ENCODE measurements at places on chromosomes 2 and 18. TPM values are rescaled to one million over a fixed set of nuclear protein-coding genes. Genes with fewer than 3 reads are reported as not detected.

DNA sequence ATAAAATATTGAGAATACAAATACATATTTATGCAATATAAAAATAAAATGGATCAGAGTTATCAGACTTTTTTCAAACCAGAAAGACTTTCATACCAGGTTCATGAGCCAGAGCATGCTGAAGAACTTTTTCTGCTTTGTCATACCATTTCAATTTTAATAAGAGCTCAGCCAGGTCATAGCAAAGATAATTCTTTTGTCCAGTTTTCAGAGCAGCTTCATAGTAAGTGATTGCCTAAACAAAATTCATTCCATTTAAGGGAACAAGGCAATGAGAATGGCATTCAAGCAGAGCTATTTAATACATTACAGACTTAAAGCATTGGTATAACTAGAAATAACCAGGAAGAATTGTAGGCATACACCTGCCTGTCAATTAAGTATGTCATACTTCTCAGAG, 42.3 kb downstream of the TTC21B start:
- no peak overlapping the region for H3K27ac ChIP-seq
- H3K36me3 ChIP-seq: peaks cover 27% of the 10 kb centered on the region
- no peak overlapping the region for H3K4me3 ChIP-seq
- no peaks in the 10 kb centered on the region for H3K27me3 ChIP-seq

- no peaks in the 10 kb centered on the region for H3K4me1 ChIP-seq
- H3K27me3 ChIP-seq: no peaks in the 10 kb centered on the region
- DNase-seq: no peak
- H3K36me3 ChIP-seq: no peaks in the 10 kb centered on the region
- H3K27ac ChIP-seq: no peak overlapping the region
Observed at GRCh38 chr18:41073372-41073954, 881.6 kb upstream of the PIK3C3 start.

DNA sequence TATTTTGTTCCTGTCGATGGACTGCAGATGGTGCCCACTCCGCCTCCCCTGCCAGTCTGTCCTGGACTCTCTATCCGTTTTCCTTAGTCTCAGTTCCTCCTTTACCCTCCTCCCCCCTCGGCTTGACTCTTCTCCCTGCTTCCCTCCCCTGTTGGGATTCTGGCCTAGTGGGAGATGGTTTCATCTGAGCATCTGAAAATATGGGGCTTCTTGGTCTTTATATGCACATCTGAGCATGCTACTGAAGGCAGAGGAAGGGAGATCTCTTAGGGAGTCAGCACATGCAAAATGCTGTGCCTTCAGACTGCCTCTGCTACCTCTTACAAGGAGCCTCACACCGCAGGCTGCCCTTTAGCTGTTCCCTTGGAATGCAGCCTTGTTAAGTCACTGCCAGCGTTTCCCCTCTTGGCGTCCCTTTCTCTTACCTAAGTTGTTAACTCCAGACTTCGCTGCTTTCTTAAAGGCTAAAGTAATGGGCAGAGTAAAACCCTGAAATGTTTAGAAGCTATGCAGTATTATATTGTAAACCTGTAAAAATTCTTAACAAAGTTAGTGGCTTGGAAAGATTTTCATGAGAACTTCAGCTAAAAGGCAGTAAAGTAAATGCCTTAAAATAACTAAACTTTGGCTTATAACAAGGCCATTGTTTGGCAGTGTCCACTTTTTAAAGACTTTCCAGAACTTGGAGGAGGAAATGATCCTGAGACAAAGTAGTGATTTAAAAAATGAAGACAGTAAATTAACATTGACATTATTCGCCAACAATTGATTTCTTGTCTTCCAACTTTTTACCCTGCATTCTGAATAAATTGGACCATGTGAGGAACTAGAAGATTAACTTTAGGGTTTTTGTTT, 49.8 kb downstream of the LDLRAD4 start:
- no peak for DNase-seq
- H3K36me3 ChIP-seq: peaks cover 3% of the 10 kb centered on the region
- peak overlapping the region; percentile 85 for H3K27ac ChIP-seq
- no peaks in the 10 kb centered on the region for H3K27me3 ChIP-seq

DNA sequence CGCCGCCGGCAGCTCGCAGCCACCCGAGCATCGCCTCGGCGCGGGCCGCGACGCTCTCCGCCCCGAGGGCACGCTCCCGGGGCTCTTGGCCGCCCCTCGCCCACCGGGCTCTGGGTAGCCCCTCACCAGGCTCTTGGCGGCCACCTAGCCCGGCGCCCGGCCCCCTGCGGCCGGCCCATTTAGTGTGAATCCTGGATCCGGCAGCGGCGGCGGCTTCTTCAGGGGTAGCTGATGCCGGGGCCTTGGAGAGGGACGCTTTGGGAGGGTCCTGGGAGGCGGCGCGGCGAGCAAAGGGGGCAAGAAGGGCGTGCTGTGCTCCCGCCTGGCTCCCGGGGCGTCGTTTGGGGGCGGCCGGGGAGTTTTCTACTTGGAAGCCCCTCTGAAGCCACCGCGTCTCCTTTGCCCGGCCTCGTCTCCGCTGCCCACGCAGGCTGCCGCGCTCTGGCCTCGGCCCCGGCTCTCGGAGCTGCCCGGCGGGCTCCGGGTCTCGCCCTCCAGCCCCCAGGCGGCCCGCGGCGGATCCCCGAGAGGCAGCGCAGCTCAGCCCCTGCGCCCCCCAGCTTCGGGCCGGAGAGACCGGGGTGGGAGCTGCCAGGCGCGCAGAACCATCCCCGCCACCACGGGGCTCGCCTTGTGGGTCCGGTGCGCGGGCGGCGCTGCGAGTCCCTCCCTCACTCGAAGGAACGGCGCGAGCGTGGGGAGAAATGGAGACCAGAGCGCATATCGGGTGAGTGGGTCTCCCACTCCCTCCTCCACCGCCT, 509 bp downstream of the PIEZO2 start:
- no peak overlapping the region for H3K27ac ChIP-seq
- DNase-seq: no peak
- H3K36me3 ChIP-seq: no peaks in the 10 kb centered on the region
- peaks cover 34% of the 10 kb centered on the region for H3K27me3 ChIP-seq
- peaks cover 5% of the 10 kb centered on the region for H3K4me1 ChIP-seq

- DNase-seq: peak; percentile 36
- H3K27me3 ChIP-seq: no peaks in the 10 kb centered on the region
- no peak overlapping the region for H3K4me3 ChIP-seq
- H3K4me1 ChIP-seq: peaks cover 16% of the 10 kb centered on the region
- H3K36me3 ChIP-seq: peaks cover 6% of the 10 kb centered on the region
Observed at GRCh38 chr18:3605954-3606443, 156.0 kb downstream of the TGIF1 start.

SH3RF3 gene
- 1.4 TPM for total RNA-seq

GRCh38 chr2:191049728-191050639, 36.0 kb upstream of the STAT1 start:
- no peaks in the 10 kb centered on the region for H3K27me3 ChIP-seq
- peaks cover 3% of the 10 kb centered on the region for H3K36me3 ChIP-seq
- no peak for DNase-seq
- no peak overlapping the region for H3K4me3 ChIP-seq
- peaks cover 5% of the 10 kb centered on the region for H3K4me1 ChIP-seq

GRCh38 chr18:10928772-10929373, 220.5 kb downstream of the PIEZO2 start:
- no peak overlapping the region for H3K27ac ChIP-seq
- H3K4me1 ChIP-seq: no peaks in the 10 kb centered on the region
- H3K4me3 ChIP-seq: no peak overlapping the region
- H3K36me3 ChIP-seq: no peaks in the 10 kb centered on the region

DNA sequence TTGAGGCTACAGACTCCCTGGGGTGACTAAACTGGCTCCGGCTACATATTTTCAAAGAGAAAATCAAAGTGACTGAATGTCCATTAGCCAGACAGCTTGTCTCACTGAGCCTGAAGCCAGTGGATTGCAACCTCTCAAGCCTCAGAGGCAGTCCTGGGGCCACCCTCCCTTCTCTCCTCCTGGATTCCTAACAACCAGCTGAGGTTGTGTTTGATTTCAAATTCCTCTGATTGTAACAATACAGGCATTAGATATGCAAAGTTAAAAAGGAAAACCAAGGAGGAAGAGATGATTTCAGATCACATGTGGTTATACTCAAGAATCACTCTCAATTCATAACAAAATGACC, 101.0 kb upstream of the LMAN1 start:
- H3K27me3 ChIP-seq: peaks cover 17% of the 10 kb centered on the region
- no peaks in the 10 kb centered on the region for H3K4me1 ChIP-seq
- H3K4me3 ChIP-seq: no peak overlapping the region
- no peak for DNase-seq
- no peaks in the 10 kb centered on the region for H3K36me3 ChIP-seq

DNA sequence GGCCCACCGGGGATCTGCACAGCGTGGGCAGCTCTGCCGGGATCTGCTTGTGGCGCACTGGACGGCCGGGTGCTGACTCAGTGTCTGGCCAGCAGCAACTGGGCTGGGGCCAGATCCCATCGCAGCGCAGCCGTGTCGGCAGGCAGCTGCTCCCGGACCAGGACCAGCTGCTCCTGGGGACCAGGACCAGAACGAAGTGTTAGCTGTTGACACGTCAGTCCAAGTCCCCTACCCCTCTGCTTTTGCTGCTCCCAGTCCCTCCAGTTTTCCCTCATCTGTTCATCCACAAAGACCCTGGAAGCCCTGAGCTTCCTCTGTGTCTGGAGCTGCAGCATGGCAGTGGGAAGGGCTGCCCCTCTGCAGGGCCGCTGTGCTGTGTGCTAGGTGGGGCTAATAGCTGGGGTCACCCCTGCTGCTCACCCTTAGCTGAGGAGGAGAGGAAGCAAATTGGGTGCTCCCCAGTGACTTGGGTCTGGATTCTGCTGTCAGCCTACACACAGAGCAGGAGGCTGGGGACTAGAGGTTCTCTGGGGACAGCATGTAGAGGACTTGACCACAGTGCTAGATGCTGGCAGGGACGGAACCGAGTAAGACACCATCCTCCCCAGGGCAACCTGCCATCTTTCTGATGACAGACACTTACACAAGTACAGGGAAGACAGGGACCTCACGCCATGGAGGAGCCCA, 16.9 kb upstream of the KIF1A start:
- H3K4me3 ChIP-seq: no peak overlapping the region
- H3K4me1 ChIP-seq: peaks cover under 1% of the 10 kb centered on the region
- H3K36me3 ChIP-seq: no peaks in the 10 kb centered on the region
- peaks cover 4% of the 10 kb centered on the region for H3K27me3 ChIP-seq
- no peak overlapping the region for H3K27ac ChIP-seq

- peaks cover 4% of the 10 kb centered on the region for H3K4me1 ChIP-seq
- no peak for DNase-seq
- peaks cover 59% of the 10 kb centered on the region for H3K27me3 ChIP-seq
- no peak overlapping the region for H3K27ac ChIP-seq
Observed at GRCh38 chr18:37487400-37487867, 78.2 kb downstream of the CELF4 start.

GRCh38 chr2:16161768-16162490, 221.6 kb downstream of the MYCN start:
- no peak overlapping the region for H3K27ac ChIP-seq
- DNase-seq: no peak
- H3K27me3 ChIP-seq: peaks cover 3% of the 10 kb centered on the region
- no peaks in the 10 kb centered on the region for H3K36me3 ChIP-seq
- H3K4me3 ChIP-seq: no peak overlapping the region

- H3K4me1 ChIP-seq: peaks cover 2% of the 10 kb centered on the region
- H3K27ac ChIP-seq: no peak overlapping the region
- H3K4me3 ChIP-seq: no peak overlapping the region
- peaks cover 23% of the 10 kb centered on the region for H3K27me3 ChIP-seq
Observed at GRCh38 chr2:33313039-33313438, 163.4 kb upstream of the RASGRP3 start.

- H3K4me3 ChIP-seq: no peak overlapping the region
- H3K27ac ChIP-seq: no peak overlapping the region
- no peaks in the 10 kb centered on the region for H3K4me1 ChIP-seq
- no peak for DNase-seq
Observed at GRCh38 chr2:238710787-238711186, 137.1 kb upstream of the TWIST2 start.

MGAT4A gene
- 67.5 TPM for total RNA-seq

GRCh38 chr2:237727363-237727762, 71.2 kb upstream of the RBM44 start:
- no peak overlapping the region for H3K27ac ChIP-seq
- H3K27me3 ChIP-seq: no peaks in the 10 kb centered on the region
- peaks cover 29% of the 10 kb centered on the region for H3K36me3 ChIP-seq
- no peak for DNase-seq
- H3K4me3 ChIP-seq: no peak overlapping the region

DNA sequence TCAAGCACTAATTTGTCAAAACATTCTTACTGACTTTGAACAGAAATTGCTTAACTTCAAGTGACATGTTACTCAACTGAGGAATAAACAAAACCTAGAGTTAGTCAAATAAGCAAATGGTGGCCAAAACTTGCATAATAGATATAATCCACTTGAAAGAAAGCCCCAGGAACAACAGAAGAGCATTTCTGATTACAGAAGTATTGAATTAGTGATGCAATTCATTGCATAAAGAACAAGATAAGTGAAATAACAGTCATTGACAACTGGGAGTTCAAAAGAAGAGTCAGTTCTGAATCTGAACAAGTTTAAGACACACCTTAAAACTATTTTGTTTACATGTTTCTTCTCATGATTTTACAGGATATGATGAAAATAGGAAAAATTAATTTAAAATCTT, 30.8 kb downstream of the COBLL1 start:
- no peak overlapping the region for H3K27ac ChIP-seq
- H3K36me3 ChIP-seq: no peaks in the 10 kb centered on the region
- no peak for DNase-seq

DNA sequence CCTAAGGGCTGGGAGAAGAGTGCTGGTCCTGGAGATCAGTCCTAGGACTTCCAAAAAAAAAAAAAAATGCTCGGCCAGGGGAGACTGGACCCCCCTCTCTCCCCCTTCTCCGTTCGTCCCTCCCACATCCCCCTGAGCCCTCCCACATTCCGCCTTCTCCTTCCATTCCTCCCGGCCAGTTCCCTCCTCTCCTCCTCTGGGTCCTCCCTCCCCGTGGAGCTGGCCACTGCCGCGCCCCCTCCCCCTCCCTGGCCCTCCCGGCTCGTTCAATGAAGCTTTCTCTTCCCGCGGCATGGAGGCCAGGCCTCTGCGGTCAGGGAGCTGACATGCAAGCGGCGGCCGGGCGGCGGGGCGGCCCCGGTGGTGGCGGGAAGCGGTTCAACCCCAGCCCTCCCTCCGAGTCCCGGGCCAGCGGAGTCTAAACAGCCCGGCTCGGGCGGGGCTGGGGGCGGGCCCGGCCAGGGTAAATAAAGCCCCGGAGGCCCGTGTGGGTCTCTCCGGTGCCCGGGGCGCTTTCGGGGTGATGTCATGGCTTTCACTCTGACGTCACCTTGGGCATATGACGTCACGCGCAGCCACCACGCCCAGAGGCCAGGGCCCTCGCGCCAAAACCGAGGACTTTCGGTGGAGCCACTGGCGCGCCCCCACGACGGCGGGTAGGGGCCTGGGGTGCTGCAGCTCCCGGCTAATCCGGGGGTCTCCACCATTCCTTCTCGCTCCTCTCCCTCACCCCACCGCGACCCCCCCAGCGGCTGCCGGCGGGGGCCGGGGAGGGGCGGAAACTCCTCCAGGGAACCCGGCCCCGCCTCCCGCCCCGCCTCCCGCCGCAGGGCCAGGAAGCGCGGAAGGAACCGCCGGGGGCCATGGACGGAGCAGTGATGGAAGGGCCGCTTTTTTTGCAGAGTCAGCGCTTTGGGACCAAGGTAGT, at the start of the genes DOK1 and LOXL3:
DOK1 (plus strand) TSS at position 829 of the 928 bp plus-strand sequence; CDS start at position 864, 35 bp downstream.
LOXL3 (minus strand) TSS at position 51 of the 928 bp plus-strand sequence. CDS start 1,308 bp downstream, outside the sequence.
- peaks cover 3% of the 10 kb centered on the region for H3K36me3 ChIP-seq
- H3K4me1 ChIP-seq: peaks cover 9% of the 10 kb centered on the region
- peak; percentile 91 for DNase-seq
- peaks cover 17% of the 10 kb centered on the region for H3K27me3 ChIP-seq

UGT1A7 gene
- not detected for total RNA-seq

Data from activated CD4-positive, alpha-beta T cell treated with anti-CD3 and anti-CD28 coated beads for 36 hours (primary cell).